SIG-M5 (cell line): ENCODE measurements at places on chromosomes 1 and 21.

- DNase-seq = no peak
These were observed 215.8 kb upstream of the ZRANB2 start for GRCh38 chr1:71296551-71297134.

GRCh38 chr1:46368791-46369190 lies 25.3 kb upstream of the FAAH start:
- DNase-seq = no peak

DNA sequence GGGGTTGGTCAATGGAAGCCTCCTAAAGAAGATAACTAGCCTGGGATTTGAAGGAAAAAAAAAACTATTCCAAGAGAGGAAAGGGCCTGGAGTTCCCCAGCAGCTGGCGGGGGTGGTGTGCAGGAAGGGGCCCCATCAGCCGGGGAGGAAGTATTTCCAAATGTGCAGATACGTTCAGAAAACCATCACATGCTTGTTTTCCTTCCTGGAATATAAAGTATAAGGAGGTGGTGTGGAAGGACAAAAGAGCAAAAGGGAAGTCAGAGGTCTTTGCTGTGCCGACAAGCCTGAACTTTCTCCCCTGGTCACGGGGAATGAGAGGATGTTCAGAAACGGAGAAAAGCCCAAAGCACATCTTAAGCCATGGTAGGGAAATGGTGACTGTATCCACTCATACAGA lies 72.0 kb upstream of the BACE2 start:
- no peak for DNase-seq

DNA sequence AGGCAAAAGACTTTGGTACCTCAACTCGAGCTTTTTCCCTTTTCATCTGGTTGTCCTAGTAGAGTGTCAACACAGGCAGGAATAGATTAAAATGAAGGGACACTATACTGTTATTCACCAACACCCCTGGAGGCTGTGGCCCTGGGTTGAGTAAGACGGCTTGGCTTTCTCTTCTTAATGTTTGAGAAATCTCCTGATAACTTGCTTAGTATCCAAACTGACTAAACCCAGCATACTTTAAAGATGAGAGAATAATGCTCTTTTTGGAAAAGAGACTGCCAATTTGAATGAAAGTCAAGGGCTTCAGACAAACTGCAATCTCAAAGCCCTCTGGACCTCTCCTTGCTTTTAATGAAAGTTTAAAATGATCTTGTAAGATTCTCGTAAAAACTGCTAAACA lies 2.6 kb upstream of the SLC30A1 start:
- no peak for DNase-seq

- DNase-seq = no peak
These were observed 25.8 kb downstream of the SHISAL2A start for GRCh38 chr1:52658795-52659194.

- DNase-seq = no peak
These were observed 18.7 kb upstream of the SLAMF1 start for GRCh38 chr1:160665330-160666078.

- DNase-seq = no peak
These were observed 37.8 kb downstream of the ELK4 start for GRCh38 chr1:205593967-205594366.

DNA sequence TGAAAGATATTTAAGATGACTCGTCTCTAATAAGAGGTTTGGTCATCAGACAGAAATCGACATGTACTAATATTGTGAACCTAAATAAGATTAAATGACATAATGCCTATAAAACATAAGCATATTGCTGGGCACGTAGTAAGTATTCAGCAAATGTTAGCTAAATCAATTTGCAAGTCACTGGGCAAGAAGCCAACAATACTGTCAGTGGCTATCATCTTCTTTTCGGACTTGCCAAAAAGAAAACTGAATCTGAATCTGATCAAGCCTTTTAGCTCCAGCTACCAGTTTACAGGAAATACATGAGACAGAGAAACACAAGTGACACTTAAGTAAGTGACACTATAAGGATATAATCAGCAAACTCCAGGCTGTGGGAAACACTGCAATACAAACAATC lies 46.0 kb downstream of the RPL5 start:
- DNase-seq = no peak

GRCh38 chr21:33339918-33340317 lies 15.1 kb downstream of the IFNAR1 start:
- no peak for DNase-seq

DNA sequence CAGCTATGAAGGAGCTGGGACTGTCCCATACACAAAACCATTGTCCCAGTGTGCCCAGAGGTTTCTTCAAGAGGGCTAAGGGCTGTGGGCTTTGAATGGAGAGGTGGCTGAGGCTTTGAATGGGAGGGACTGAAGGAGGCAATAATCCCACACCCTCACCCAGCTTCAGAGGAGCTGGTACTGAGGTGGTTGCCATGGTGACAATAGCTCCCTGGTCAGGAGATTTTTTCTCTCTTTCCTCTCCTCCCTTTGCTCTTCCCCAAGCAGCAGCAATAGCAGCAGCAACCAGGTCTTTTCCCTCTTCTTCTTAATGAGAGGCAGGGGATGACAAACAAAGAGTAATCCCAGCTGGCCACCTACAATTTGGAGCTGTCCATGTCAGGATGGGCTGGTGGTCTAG lies 1.6 kb downstream of the HPCAL4 start:
- DNase-seq = no peak

DNA sequence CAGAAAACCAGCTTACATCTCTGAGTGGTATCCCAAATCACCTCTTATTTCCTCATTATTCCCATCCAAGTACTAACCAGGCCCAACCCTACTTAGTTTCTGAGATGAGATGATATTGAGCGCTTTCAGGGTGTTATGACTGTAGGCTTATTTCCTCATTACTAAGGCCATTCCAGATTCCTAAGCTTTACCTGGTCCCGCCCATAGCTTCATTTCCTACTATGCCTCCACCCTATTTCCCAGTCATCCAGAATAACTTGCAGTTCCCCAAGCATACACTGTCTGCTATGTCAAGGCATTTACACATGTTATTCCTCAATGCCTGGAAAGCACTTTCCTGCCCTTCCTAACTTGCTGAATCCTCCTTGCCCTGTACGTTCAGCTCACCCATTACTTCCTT lies 79.3 kb upstream of the SPAG17 start:
- DNase-seq = no peak

- no peak for DNase-seq
These were observed 41.2 kb upstream of the NRDC start for GRCh38 chr1:51919684-51920083.

GRCh38 chr21:43728467-43729390 lies 9.8 kb downstream of the PDXK start:
- peak; percentile 92 for DNase-seq

DNA sequence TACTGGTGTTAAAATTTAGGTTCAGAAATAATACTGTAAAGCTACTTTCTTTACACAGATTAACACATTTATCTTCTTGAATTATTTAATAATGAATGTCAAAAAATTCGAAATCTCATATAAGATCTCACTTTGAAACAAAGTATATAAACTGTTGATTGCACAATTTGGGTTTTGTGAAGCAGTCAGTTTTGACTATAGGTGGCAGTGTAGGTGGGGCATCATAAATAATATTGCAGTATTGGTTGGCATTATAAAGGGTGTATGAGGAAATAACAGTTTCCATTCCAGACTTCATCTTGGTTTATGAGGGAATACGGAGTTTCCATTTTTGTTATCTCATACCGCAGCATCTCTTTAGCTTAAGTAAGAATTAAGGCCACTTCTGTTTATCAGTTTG lies 49.9 kb downstream of the SUCO start:
- DNase-seq = no peak

DNA sequence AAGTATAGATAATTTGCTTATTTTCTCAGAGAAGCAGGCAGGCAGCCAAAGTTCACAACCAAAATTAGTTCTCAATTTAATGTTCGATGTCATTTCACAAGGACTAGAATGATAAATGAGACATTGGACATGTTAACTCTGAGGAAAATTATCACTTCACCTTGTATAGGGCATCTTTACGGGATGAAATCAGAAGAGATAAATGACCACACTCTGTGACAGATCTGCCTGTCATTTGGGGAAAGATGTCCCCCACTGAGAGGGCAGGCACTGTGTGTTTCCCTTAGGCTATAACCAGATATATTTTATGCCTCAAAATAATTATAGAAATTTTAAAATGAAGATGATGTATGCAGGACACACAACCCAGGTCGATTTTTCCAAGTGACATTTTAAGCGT lies 642.9 kb downstream of the BRINP3 start:
- no peak for DNase-seq

GRCh38 chr1:47568763-47569162 lies 130.9 kb downstream of the FOXD2 start:
- no peak for DNase-seq
